ENCODE measurements at places on chromosomes 13 and 19.
A peak's percentile ranks its signal among the peaks of the same experiment; 100 is the strongest.

GRCh38 chr13:29483623-29484022, 111.9 kb downstream of the SLC7A1 start:
- DNase-seq = no peak

DNA sequence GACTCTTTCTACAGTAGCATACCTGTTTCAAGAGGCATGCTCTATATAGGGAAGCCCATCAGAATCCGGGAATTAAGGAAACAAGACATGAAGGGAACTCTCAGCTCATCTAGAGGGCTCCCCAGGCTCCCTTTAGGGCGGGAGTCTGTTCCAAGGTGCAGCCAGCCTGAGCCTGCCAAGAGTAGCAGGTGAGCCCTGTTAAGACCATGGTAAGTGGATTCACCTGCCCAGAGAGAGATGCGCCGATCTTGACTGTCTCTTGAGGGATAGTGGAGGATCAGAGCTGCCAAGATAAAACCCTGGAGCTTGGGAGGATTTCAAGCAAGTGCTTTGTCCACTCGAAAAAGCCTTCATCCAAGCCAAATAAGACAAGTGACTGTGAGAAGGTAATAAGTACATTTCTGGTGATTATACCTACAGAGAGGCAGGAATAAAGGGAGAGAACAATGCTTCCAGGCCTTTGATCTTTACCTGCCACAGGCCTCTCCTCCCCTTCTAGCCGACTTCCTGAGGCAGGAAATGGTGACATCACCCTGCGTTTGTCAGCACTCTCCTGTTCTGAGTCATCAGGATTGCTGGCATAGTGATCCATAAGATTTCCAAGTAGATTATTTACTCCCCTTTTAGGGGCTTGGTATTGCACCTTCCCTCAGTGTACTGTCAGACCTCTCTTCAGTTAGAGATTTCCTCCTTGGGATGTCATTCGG, 31.5 kb downstream of the KLF5 start:
- peak; percentile 86 for DNase-seq

- no peak for DNase-seq
Measured at GRCh38 chr19:16259385-16260159, 61.9 kb downstream of the AP1M1 start.

- no peak for DNase-seq
Measured at GRCh38 chr13:55528434-55528833, 1612.3 kb upstream of the PRR20A start.

DNA sequence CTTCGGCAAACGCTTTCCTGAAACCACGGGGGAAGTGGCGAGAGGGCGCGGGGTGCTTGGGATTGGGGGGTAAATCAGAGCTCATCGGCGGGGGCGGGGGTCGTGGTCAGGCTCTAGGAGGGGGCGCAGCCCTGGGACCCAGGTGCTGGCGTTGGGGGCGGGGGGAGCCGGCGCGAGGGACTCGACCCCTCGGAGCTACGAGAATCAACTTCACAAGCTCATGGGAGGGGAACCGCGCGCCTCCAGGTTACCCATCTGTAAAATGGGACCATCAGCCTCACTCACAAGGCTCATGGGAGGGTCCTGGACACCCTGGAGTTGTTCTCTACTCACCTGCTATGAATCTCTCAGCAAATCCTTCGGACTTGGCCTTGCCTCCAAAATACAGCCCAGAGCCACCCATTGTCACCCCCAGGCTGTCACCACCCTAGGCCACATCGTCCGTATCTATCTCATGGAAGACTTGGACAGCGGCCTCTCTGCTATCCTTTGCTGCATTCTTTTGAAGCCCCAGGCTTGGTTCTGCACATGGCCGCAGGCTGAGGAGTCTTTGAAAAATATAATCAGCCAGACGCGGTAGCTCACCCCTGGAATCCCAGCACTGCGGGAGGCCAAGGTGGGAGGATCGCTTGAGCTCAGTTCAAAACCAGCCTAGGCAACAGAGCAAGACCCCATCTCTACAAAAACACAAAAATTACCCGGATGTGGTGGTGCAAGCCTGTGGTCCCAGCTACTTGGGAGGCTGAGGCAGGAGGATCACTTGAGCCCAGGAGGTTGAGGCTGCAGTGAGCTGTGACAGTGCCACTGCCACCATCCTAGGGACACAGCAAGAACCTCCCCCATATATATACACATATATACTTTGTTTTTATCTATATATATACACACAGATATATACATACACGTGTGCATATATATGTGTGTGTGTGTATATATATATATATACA, 939 bp upstream of the RANBP3 start:
- no peak for DNase-seq

- no peak for DNase-seq
Measured at GRCh38 chr13:79703772-79704171, 222.8 kb downstream of the NDFIP2 start.

DNA sequence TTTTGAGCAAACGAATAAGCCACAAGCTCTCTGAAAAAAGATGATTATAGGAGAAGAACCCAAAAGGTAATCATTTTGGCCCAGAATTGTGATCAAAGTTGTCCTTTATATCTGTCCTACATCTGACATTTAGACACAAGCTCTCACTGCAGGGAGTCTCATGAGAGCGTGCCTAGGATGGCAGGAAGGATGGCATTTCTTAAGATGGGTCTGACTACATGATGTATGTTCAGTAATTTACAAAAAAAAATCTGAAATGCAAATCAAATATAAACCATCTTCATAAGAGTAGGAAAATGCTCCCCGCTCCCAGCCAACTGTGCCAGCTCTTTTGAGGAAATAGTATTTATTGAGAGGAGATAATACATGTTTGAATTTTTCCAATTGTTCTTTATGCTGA, 81.0 kb upstream of the MBNL2 start:
- no peak for DNase-seq

GRCh38 chr13:93628136-93628797, 401.7 kb downstream of the GPC6 start:
- DNase-seq = no peak

DNA sequence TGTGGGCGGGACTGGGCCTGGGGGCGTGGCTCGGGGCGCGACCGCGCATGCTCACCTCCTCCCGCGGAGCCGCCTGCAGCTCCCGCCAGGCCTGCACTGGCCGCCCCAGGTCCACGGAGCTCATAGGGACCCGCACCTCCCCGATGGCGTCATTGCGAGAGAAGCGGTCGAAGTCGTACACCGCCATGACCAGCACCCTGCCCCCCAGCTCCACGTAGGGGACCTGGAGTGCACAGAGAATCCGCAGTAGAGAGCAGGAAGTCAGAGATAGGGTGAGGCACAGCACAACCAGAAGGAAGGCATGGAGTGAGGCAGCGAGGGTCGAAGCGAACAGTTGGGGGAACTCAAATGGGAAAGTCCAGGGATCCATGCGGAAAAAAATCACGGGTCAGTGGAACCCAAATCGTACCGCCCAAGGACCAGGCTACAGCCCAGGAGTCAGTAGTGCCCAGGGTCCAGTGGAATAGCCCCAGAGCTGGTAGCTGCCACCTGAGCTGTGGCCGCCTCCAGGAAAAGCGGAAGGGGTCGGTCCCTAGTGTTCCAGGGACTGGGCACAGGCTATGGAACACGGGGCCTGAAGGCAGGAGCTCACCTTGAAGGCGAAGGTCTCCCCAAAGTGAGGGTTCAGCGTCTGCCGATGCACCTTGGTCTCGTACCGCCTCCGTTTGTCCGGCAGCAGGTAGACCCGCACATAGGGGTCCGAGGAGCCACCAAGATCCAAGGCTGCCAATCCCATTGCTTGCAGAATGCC, 4.8 kb downstream of the SYT5 start:
- no peak for DNase-seq

GRCh38 chr13:110413676-110414040, 106.6 kb downstream of the COL4A2 start:
- no peak for DNase-seq

- DNase-seq = no peak
Measured at GRCh38 chr13:110581506-110582185, 20.1 kb upstream of the RAB20 start.

DNA sequence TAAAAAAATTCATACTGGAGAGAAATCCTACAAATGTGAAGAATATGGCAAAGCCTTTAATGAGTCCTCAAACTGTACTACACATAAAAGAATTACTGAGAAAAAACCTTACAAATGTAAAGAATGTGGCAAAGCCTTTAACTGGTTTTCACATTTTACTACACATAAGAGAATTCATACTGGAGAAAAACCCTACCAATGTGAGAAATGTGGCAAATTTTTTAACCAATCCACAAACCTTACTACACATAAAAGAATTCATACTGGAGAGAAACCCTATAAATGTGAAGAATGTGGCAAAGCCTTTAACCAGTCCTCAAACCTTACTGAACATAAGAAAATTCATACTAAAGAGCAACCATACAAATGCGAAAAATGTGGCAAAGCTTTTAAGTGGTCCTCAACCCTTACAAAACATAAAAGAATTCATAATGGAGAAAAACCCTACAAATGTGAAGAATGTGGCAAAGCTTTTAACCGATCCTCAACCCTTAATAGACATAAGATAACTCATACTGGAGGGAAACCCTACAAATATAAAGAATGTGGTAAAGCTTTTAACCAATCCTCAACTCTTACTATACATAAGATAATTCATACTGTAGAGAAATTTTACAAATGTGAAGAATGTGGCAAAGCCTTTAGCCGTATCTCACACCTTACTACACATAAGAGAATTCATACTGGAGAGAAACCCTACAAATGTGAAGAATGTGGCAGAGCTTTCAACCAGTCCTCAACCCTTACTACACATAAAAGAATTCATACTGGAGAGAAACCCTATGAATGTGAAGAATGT, 29.0 kb downstream of the ZNF730 start:
- no peak for DNase-seq

DNA sequence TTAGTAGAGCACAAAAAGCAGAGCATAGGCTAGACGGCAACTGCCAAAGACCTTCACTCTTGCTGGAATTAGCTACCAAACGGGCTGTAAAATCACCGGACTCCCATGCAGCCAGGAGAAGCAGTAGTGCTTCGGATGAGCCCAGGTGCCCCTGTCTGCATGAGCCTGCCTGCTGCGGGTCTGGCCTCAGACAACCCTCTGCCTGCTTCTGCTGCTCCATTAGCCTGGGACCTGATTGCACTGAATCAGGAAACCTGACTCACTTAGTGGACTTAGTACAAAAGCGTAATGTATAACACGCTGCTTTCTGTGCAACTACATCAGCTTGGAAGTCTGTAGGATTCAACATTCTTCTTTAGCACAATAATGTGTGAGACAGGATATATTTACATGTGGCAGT, 170.0 kb downstream of the LMO7 start:
- DNase-seq = no peak

DNA sequence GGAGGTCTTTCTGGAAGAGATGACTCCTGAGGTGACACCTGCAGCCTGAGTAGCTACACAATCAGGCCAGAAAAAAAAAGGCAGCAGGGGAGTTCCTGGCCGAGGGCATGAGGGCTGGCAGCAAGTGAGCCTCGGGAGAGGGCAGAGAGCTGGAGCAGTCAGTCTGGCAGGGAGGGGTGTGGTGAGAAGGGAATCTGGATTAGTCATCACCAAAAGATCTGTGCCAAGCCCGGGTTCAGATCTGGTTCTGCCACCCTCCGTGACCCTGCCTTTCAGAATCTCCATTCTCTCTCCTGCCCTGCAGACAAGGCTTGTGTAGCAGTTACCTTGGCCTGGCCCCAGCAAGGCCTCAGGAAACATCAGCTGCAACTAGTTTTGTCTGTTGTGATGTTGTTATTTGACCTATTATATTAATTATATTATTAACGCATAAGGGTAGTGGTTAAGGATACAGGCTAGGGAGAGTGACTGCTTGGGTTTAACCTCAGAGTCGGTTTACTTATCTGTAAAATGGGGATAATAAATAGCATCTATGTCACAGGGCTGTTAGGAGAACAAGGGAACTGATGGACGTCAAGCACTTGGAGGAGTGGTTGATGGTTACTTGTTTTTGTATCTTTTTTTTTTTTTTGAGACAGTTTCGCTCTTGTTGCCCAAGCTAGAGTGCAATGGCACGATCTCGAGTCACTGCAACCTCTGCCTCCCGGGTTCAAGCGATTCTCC, 2.7 kb upstream of the CAPNS1 start:
- DNase-seq = peak; percentile 96

GRCh38 chr19:31377736-31378135, 28.5 kb upstream of the TSHZ3 start:
- no peak for DNase-seq

DNA sequence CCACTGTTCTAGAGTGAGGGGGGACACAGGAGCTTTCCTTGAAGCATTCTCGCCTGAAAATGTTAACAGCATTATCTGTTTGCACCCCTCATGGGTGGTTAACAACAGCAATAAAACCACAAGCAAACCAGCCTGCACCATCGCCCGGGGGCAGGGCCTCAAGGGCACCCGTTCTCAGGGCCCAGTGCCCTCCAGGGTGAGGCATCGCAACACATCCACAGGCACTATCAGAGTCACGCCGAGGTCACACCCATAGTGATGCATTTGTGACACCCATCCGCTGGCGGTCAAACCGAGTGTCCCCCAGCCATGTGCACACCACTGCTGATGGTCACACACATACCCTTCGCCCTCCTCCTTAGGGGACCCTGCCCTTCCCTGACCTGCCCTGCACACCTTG, 4.6 kb downstream of the FUT5 start:
- no peak for DNase-seq

- no peak for DNase-seq
Measured at GRCh38 chr19:1097810-1098176, 2.6 kb upstream of the POLR2E start.

GRCh38 chr13:85413664-85414063, 385.6 kb downstream of the SLITRK6 start:
- DNase-seq = no peak

- DNase-seq = no peak
Measured at GRCh38 chr13:102648046-102648445, 46.8 kb downstream of the METTL21C start.

DNA sequence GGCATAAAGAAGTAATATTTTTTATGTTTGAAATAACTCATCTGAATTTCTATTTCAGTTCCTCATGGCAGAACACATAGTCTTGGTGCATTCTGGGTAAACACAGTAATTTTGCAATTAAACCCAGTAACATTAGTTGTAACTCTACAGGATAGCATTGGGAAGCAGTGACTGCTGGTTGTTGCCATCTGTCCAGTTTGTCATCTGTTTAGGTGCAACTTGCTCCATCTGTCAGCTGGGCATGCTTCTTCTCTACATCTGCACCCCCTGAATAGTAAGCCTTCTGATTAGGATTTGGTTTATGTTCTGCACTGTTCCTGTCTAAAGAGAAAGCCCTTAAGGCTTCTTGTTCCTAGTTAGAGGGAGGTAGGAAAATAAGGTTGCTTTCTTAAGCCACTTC, 63.5 kb upstream of the CSNK1A1L start:
- DNase-seq = no peak

DNA sequence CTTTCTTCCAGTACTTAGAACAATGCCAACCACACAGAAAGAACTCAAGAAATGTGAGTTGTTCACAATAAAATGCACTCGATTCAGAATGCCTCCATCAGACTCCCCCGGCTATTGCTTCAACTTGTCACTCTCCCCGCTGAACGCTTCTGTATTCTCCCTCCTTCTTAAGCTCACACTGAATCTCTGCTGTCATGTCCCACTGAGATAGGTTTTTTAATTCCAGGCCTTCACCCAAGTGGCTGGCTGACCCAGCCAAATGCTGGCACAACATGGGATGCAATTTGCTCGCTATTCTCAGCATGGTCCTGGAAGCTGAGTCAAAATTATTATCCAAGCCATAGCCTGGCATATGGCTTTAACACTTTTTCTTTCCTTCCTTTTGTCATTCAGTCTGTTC, 76.8 kb upstream of the SERP2 start:
- no peak for DNase-seq

All from H4 (cell line).